ENCODE measurements at places on chromosomes 2 and 18. TPM values are rescaled to one million over a fixed set of nuclear protein-coding genes. Genes with fewer than 3 reads are reported as not detected.

DNA sequence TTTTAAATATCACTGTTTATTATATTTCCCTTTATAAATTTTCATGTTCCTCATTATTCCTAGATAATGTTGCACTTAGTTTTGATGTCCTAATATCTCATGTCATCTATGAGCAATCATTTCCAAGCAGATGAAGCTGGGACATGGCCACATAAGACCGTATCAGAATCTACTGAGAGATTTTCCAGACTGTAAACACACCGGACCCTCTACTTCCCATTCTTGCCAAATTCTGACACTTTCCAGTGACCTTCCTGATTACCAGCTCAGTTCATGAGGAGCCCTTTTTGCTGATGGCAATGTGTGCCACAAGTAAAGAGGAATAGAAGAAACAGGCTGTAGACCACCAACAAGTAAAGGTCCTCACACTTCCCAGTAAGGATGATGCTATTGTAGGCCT, 20.3 kb upstream of the PDE1A start:
- DNase-seq = no peak

DNA sequence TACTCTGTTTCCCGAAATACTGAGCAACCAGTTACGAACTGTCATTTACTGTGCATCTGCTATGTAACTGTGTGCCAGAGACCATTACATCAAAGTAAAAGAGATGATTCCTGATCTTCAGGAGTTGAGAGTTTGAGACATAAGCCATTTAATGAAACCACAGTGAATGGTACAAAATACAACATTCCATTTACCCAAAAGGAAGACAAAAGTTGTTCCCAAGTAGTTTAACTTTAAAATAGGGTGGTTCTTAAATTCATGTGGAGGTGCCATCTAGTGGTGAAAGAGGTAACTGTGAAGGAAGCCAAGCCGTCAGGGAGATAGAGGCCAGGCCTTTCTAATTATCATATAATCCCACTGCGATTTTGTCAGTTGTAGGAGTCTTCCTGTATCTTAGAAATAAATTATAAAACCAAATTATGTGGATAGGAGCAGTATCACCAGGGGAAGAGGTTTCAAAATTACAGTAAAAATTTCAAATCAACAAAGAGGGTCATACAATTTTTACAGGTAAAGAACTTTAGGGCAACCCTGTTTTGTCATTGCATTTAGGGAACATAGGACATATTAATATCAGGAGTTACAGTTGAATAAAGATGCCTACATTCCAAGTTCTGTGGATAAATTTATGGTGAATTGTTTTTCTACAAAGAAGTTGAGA, 67.7 kb downstream of the EPAS1 start:
- DNase-seq = no peak

GRCh38 chr2:173146590-173146989, 70.9 kb downstream of the MAP3K20 start:
- DNase-seq = no peak

GRCh38 chr2:42556315-42556890, 12.0 kb upstream of the MTA3 start:
- no peak for DNase-seq

DNA sequence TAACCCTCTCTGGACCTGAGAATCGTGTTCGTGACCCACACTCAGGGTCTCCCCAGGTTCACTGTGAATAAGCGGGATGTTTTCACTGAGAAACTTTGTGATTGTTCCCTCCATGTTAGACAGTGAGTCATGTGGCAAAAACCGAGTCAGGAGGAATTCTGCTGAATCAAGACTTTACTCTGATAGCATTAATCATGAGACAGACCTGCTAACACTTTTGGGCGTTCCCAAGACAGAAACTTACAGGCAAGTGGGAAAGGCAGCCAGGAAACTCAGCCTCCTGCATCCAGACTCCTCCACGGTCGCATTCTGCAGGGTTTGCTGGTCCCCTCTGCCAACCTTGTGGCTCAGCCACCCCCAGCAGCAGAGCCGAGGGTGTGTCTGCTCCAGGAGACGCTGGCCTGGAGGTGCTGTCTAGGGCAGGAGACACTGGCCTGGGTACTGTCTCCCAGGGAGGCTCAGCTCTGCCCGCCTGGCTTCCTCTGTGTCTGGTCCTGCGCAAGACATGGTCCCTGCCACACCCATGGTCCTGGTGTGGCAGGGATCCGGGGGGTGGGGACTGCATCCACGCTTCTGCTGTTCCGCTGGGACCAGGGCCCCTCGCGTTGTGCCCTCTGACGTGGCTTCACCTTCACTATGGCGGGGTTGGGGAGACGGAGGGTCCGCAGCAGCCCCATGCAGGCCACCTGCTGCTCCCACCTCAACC, 177.4 kb downstream of the TWIST2 start:
- DNase-seq = no peak

GRCh38 chr18:29383311-29384273, 1206.7 kb upstream of the CDH2 start:
- no peak for DNase-seq

GRCh38 chr2:45897842-45898241, 246.4 kb downstream of the PRKCE start:
- DNase-seq = no peak

GRCh38 chr18:42801706-42802105, 313.8 kb downstream of the RIT2 start:
- no peak for DNase-seq

GRCh38 chr2:121173112-121173511, 111.9 kb downstream of the TFCP2L1 start:
- no peak for DNase-seq

DNA sequence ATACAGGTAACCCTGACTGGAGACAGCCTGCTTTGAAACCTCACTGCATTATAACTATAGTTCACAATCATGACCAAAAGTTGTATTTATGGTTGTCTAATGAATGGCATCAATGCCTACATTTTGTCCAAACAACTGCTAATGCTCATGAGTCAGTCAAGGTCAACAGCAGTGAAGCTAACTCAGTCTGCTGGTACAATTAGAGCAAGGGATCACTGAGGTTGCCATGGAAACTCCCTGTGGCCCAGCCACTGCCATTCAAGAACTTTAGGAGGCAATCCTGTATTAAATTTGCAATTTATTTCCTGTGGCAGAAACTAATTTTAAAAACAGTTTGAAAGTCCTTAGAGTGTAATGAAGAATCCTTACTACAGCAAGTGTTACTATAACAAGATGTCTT, 185.1 kb upstream of the SMAD7 start:
- DNase-seq = no peak

DNA sequence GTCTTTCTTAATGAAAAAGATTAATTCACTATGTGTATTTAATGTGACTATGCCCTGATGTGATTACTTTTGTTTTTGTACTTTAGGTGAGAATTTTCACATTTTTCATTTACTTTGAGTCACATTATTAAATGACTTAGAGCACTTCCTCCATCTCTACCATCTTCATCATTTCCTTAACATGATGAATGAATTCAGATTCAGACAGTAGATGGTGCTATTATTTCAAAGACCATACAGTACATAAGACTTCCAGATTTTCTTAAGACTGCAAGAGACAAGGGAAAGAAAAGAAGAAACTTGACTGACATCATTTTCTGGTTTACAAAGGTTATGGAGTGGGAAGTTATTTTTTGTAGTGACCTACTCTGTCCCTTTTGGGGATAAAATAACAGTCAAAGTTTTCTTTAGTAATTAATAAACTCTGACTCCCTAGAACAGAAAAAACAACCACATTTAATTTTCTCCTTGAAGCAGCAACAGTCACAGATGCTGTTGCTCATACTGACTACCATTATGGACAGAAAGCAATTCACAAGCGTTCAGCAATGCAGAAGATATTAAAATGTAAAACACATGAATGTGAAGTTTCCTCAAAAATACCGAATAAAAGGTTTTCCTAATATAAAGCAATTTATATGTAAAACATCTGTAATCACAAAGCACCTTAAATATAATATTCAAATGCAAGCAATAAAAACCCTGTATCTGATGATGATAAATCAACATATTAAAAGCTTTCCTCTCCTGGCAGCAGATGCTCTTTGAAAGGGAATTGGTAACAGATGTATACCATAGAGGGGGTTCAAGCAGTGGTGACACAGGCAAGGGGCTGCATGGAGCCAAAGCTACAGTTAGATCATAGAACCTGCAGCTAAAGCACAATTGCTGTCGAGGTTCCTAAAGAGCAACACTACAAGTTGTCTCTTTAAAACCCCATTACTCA, 1010.9 kb upstream of the NXPH2 start:
- peak; percentile 16 for DNase-seq

- peak; percentile 57 for DNase-seq
Observed at GRCh38 chr2:224449212-224450147, 47.6 kb upstream of the FAM124B start.

DNA sequence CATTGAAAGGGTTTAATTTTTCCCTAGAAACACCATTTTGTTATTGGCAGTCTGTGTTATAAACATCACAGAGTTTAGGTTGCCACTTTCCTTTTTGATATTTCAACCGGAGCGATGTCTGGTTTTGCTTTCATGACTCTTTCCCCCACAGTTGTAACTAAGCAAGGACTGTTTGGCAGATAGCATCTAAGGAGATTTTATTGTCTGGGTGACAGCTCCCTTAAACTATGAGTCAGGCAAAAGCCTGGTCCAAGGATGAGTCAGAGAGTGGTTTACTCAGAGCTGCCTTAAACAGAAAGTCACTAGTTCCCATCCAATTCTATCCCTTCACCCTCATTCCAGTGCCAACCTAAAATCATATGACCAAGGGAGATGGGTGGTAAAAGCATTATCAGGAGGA, 341.6 kb upstream of the VWC2L start:
- peak; percentile 20 for DNase-seq

DNA sequence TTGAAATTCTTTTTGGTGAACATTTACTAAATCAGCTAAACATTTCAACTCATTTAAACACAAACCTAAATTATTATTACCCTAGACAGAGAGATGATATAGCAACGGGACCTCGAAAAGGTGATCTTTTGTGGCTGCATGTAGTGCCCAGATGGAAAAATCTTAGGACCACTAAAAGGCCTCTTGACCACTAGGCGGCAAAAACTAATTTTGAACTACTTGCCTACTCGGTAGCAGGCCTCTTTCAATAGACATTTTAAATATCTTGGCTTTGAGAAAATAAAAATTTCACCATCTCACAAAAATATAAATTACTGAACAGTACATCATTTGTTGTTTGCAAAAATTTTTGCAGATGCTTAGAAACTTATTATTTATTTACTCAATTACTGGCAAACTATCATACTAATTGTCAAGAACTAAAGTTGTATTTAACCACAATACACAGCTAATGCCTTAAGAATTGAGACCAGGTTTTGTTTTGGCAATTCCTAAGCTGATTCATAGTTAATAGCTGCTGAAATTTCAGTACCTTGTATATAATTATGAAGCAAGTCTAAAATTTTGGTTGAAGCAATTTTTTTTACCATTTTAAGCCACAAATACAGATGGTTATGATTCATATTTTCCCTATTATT, 9.4 kb downstream of the COL3A1 start:
- DNase-seq = no peak

PRKAG3 gene
- not detected for total RNA-seq

SCTR gene
- total RNA-seq = not detected

SH2D6 gene
- not detected for total RNA-seq

MROH2A gene
- not detected for total RNA-seq

SAG gene
- total RNA-seq = not detected

BMP10 gene
- not detected for total RNA-seq

ALPI gene
- total RNA-seq = not detected

Data from glomerular endothelial cell (primary cell).